ENCODE measurements at places on chromosomes 1 and 21.

GRCh38 chr1:89598450-89599331 lies 34.2 kb upstream of the LRRC8C start:
- no peak for DNase-seq

- DNase-seq = no peak
These were observed 439.9 kb downstream of the DISC1 start for GRCh38 chr1:232066521-232066920.

GRCh38 chr1:207805841-207806421 lies 54.1 kb downstream of the CD46 start:
- DNase-seq = no peak

- DNase-seq = no peak
These were observed 4.6 kb upstream of the FOXE3 start for GRCh38 chr1:47411436-47411835.

DNA sequence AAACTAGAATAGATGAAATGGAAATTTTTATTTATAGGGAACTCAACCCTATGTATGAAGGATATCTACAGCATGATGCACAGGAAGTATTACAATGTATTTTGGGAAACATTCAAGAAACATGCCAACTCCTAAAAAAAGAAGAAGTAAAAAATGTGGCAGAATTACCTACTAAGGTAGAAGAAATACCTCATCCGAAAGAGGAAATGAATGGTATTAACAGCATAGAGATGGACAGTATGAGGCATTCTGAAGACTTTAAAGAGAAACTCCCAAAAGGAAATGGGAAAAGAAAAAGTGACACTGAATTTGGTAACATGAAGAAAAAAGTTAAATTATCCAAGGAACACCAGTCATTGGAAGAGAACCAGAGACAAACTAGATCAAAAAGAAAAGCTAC lies 7.9 kb downstream of the USP1 start:
- DNase-seq = no peak

- DNase-seq = no peak
These were observed 1.4 kb downstream of the IFFO2 start for GRCh38 chr1:18955131-18955440.

- DNase-seq = no peak
These were observed 69.5 kb downstream of the PIK3CD start for GRCh38 chr1:9720785-9721605.

DNA sequence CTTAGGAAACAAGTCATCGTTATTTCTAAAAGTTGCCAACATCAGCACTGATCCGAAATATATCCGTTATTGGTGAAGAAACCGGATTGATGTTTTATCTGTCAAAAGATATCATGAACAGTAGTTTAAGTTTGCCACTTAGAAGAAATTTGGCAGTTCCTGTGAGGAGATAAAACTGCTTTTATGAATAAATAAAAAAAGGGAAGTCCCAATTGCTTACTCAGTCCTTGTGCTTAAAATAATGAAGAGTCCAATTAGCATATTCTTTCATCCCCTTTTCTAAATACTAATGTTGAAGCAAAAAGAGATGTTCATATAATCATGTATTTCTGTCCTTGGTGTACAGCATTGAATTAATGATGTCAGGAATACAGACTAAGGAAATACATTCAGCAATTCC lies 164.6 kb downstream of the NCAM2 start:
- no peak for DNase-seq

DNA sequence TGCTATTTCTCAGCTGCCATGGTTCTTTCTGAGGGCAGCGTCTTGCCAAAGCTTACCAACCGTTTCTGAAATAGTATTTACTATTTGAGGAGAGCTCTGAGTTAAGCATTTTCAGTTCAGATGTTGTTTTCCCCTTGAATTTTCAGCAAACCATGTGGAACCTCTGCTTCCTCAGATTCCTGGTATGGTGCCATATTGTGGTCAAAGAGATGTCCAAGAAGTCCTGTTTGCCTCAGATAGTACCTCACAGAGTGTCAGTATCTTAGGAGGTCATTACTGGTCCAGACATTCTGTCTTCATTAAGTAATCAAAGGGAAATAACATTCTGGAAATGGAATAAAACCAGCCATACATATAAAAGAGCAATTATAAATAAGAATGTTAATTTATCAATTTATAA lies 36.6 kb downstream of the VANGL2 start:
- no peak for DNase-seq

Measured in activated T-cell treated with anti-CD3 and anti-CD28 coated beads for 24 hours (primary cell).